AG08396 (cell line): ENCODE measurements at places on chromosomes 4 and X.

DNA sequence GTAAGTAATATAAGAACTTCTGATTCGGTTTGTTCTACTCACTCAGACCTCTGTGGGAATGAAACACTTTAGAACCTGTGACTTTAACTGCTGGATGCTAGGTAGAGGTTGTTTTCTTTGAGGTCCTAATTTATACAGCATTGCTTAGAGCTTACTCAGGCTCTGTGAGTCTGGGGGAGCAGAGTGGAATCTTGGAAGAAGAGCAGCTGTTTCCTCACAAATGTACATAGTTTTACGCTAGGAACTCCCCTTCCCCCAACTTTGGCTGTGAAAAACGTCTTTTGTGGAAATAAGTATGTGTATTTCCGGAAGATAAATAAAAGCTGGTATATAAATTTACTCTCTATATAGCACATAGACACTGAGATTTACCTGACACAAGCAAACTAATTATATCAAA lies 141.4 kb downstream of the NAA11 start:
- no peak for DNase-seq

DNA sequence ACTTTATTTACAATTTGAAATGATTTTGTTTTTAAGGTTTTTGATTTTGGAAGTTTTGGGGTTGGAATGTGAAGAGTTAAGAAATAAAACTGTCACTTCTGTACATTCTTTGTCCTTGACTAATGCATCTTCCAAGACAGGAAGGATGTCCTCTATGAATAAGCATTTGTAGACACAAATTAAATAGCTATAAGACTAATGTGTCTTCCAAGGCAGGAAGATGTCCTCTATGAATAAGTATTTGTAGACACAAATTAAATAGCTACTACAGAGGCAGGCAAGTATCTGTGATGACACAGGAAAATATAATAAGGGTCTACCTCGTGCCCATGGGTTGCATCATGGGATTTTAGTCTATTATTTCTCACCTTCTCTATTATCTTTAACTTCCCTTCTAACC lies 14.5 kb downstream of the PRSS48 start:
- no peak for DNase-seq

DNA sequence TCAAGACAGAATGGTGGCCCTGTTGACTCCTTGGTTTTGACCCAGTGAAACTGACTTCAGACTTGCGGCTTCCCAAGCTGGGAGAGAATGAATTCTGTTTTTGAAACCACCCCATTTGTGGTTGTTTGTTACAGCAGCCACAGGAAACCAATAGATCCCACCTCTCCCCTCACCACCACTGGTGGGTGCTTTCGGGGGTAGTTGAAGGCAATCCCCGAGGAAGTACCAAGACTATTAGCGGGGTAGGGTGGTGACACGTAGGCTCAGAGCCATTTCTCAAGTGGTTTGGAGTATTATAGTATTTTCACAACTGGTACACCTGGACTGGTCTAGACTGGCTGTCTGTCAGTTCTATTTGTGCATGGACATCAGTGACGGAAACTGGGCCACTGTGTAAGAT lies 189.1 kb upstream of the RBPJ start:
- no peak for DNase-seq

DNA sequence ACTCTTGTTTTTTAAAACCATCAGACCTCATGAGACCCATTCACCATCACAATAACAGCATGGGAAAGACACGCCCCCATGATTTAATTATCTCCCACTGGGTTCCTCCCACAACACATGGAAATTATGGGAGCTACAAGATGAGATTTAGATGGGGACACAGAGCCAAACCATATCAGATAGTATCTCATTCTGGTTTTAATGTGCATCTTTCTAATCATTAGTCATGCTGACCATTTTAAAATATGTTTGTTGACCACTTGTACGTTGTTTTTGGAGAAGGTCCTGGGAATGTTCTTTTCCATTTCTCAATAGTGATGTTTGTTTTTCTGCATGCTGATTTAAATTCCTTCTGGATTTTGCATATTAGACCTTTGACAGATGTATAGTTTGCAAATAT lies 119.0 kb downstream of the RTL3 start:
- DNase-seq: no peak

DNA sequence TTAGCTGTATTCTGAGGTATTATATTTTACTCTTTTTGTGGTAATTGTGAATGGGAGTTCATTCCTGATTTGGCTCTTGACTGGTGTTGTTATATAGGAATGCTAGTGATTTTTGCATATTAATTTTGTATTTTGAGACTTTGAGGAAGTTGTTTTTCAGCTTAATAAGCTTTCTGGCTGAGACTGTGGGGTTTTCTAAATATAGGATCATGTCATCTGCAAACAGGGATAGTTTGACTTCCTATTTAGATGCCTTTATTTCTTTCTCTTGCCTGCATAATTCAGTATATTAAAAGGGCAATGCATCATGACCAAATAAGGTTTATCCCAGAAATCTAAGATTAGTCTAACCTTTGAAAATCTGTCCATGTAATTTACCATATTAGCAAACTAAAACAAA lies 44.7 kb upstream of the EPGN start:
- no peak for DNase-seq
